Left forelimb (tissue), 1 donor: ENCODE measurements at places on chromosomes 5 and 9.

GRCh38 chr5:162956570-162956969 lies 480.8 kb upstream of the CCNG1 start:
- no peak for DNase-seq

DNA sequence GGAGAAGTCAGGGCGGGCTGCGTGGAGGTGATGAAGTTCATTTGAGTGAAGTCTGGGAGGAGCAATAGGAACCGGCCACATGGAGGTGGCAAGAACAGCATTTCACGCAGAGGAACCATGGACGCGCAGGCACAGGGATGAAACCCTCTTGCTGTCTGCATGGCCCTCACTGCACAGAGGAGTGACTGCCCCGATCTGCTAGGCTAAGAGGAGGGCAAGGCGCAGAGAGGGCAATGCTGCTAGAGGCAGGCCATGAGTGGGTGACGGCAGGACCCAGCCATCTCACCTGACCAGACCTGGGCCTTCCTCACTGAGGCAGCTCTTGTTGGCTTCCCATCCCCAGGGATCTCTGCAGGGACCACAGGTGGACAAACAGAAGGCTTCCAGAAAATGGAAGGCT lies 90.3 kb downstream of the BARX1 start:
- DNase-seq: no peak

DNA sequence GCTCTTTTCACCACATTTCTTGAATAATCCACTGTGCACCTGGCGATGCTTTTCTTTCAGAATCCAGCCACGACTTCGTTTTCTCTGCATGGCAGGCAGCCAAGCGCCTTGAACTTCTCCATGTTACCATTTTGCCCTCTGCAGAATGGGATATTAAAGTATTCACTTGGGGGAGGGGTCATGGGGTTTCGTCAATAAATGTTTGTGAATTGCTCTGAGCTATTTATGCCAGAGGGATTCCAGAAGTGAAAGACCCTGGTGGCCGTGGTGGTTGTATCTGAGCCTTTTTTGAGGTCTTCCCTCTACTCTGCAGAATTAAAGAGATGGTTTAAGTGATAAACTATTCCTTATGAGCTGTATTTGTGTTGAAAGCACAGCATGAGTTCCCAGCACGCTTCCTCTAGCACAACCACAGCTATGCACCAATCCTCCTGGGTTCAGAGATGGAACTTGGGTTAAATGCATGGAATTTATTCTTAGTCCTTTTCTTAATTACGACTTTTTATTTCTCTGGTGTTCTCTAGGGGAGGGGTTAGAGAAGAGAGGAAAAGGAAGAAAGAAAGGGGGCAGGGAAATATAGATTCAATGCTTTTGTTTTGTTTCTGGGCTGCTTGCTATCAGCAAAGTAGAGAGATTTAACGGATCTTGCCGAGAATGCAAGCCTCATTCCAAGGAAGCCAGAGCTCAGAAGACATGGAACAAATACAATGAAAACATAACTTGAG lies 478.2 kb upstream of the TNC start:
- DNase-seq: peak; percentile 71

GRCh38 chr5:42518595-42519221 lies 95.5 kb downstream of the GHR start:
- DNase-seq: no peak
